ENCODE measurements at places on chromosomes 13 and 19. TPM values are rescaled to one million over a fixed set of nuclear protein-coding genes. Genes with fewer than 3 reads are reported as not detected.

Gene DCLK1
- total RNA-seq, result 111 TPM

Gene VSTM2B
- total RNA-seq, result not detected

Gene PDX1
- total RNA-seq, result not detected

Gene OR10H1
- not detected for total RNA-seq

Gene PLK5
- not detected for total RNA-seq
